Activated CD4-positive, CD25-positive, alpha-beta regulatory T cell (primary cell): ENCODE measurements at places on chromosomes 11 and 22.

DNA sequence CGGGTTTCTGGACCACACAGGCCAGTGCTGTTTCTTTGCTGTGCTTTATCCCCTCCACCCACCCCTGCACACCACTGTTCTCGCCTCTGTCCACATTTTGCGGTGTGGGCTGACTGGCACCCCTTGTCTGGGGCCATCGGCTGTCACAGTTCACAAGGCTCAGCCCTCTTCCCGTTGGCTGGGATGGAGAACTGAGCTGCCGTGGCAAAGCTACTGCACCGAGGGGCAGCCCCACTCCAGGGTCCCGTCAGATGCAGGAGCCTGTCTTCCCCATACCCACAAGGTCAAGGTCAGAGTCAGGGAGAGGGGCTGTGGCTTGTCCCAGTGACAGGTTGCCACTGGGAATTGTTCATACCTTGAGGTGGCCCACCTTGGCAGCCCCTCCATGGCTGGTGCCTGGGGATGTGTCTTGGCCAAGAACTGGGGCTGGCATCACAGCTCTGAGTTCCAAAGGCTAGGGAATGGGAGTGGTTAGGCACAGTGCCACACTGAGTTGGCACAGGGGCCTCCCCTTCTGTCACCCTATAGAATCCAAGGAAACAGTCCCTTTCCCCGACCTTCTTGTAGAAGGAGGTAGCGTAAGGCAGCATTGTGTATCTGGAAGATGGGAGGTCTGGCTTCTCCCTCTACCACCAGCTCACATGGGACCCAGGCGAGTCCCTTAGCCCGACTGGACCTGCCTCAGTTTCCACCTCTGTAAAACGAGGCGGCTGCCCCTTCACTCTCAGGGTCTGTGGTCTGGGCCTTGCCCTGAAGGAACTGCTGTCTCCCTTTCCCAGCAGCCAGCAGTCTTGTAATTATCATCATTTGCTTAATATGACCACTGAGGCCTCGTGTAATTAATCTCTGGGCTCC, 3.4 kb downstream of the GRK2 start:
- DNase-seq = no peak

DNA sequence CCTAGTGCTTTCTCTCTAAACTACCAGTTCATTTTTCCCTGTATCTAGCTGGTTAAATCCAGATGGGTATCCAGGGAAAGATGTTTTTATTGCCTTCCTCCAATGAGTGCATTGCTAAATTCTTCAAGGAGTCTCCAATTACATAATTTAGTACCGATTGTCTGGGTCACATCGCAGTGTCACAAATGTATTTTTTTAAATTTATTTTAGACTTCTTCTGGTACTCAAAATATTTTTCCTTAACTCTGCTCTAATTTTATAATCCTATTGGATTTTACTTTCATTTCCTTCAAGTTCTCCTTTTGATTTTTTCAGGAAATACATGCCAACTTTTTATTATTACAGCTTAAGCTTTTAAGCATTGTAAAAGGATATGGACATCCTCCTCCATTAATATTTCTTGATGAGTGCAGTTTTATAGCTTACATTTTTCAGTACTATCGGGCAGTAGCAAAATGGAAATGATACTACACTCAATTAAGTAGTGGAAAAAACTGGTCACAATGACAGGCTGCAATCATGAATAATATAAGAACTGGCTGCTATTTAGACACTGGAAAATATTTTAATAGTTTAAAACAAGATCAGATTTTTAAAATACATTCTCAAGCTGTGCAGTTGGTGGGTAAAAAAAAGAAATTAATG, 20.3 kb downstream of the BBOX1 start:
- no peak for DNase-seq

GRCh38 chr11:68153742-68154141, 32.6 kb upstream of the CHKA start:
- DNase-seq = no peak

- DNase-seq = no peak
Observed at GRCh38 chr22:47547881-47548650, 785.6 kb downstream of the TBC1D22A start.

DNA sequence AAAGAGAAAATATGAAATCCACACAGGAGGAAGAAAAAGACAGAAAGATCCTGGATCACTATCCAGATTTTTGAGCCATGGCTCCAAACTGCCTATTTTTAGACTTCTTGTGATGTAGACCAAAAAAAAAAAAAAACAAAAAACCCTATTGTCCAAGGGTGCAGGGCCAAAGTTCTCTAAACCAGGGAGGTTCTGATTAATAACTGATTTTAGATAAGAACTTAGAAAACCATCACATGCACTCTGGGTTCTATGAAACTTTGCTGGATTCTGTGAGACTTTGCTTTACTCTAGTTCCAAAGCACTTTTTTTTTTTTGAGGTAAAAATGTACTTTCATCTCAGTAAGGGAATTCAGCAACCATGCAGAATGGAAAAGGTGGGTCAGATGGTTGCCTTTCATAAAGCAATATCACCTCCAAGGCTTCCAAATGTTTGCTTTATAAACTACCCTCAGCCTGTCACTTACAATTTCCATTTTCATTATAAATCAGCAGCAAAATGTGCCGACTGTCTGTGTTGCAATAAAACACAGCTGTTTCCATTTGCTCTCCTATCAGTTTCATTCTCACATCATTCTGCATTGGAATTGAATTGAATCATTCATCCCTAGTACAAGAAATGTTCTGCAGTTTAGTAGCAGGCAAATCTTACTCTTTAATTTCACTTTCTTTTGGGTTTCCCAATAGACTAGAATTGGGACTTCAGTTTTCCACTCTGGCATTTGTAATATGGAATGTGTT, 1584.3 kb upstream of the RAG2 start:
- no peak for DNase-seq

- DNase-seq = no peak
Observed at GRCh38 chr11:30006876-30007275, 10.0 kb downstream of the KCNA4 start.

GRCh38 chr11:79414041-79414440, 26.8 kb downstream of the TENM4 start:
- DNase-seq = no peak

- no peak for DNase-seq
Observed at GRCh38 chr22:22248878-22249277, 4.3 kb downstream of the VPREB1 start.

DNA sequence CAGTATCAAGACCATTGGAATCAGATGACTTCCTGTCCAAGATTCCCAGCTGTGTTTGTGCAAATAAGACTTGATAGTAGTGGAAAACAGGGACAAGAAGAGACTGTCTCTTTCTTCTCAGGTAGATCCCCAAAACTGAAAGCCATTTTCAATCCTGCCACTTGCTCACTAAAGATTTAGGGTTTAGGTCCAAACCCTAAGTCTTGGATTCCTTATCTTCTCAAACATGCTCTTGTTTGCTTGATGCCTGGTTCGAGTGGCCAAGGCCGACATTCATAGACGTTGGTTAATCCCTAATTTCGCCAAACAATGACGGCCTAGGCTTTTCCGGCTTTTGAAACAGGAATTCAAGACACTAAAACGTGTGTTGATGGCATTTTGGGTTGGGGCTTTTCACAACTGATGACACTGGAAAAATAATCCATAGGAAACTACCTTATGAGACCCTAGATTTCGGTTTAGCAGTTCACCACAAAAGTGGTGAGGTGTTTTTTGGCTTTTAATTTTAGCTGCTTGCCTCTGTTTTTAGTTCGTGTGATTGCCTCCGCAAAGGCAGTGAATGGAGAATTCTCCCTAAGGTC, 1.0 kb upstream of the GTPBP1 start:
- DNase-seq = no peak

DNA sequence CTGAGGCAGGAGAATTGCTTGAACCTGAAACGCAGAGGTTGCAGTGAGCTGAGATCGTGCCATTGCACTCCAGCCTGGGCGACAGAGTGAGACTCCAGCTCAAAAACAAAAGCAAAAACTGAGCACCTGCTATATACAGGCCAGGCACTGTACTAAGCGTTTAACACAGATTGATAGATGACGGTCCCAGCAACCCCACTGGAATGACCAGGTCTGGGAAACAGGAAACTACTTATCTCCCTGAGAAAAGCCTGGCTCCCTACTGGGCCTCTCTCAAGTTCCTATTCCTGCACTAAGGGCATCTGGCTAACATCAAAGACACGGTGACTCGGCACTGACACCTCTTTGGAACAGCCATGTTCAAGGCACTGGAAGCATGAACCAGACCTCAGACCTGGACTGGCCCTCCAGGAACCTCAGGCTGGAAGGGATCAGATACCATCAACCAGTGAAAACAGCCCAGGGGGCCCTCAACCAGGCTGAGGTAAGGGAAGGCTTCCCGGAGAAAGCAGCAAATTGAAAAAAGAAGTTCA, 16.6 kb downstream of the ARAP1 start:
- DNase-seq = no peak

- DNase-seq = no peak
Observed at GRCh38 chr11:20337526-20338154, 25.9 kb upstream of the HTATIP2 start.

- no peak for DNase-seq
Observed at GRCh38 chr11:16924826-16925560, 89.2 kb downstream of the PLEKHA7 start.

DNA sequence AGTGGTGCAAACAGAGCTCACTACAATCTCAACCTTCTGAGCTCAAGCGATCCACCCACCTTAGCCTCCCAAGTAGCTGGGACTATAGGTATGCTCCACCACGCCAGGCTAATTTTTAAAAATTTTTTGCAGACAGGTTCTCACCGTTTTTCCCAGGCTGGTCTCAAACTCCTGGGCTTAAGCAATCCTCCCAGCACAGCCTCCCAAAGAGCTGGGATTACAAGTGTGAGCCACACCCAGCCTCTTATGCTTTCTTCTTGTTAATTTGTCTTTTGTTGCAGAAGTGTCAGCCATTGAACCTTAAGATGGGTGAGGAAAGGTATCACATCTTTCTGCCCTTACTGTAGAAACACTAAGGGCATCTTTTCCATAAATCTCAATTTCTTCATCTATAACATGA, 34.9 kb downstream of the DENND5A start:
- DNase-seq = no peak

- no peak for DNase-seq
Observed at GRCh38 chr11:115164774-115165173, 339.4 kb downstream of the CADM1 start.

- no peak for DNase-seq
Observed at GRCh38 chr11:35011389-35011788, 95.0 kb downstream of the PDHX start.

DNA sequence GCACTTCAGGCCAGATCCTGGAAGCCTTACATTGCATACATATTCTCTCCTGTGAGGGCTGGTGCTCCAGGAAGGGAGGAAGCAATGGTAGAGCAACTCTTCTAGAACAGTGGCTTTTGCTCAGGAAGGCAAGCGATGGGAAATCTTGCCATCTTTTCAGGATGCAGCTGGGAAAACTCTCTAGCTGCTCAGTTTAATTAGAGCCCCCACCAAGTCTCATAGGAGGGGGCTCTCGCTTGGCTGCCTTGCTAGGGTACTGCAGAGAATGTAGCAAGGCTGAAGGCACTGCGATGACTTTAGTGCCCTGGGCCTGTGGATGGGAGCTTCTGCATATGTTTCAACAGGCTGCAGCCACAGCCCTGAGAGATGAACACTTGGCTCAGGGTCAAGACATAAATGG, 357.2 kb upstream of the SYN3 start:
- DNase-seq = no peak

DNA sequence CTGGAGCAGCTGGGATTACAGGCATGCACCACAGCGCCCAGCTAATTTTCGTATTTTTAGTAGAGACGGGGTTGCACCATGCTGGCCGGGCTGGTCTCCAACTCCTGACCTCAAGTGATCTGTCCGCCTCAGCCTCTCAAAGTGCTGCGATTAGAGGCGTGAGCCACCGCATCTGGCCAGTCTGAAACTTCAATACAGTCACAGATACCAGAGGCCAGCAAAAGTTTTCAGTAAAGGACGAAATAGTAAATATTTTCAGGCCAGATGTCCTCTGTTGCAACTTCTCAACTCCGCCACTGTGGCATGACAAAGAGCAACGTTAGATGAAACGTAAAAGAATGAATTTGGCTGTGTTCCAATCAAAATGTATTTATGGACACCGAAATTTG, 403.6 kb downstream of the MN1 start:
- no peak for DNase-seq

- no peak for DNase-seq
Observed at GRCh38 chr22:47065756-47066615, 303.5 kb downstream of the TBC1D22A start.

- no peak for DNase-seq
Observed at GRCh38 chr11:132072044-132072857, 701.8 kb downstream of the NTM start.

DNA sequence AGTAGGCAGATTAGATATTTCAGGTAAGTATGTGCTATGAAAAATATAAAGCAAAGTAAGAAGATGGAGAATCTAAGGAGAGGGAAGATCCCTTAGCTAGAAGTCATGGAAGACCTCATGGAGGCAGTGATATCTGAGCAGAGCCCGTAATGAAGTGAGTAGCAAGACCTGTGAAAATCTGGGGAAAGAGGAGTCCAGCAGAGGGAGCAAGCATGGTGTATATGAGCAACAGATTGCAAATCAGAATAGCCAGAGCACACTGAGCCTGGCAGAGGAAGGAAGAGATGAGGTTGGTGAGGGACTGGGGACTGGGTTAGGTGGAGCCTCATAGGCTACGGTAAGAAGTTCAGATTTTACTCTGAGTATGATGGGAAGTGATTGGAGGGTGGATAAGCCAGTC, 9.4 kb downstream of the LHFPL7 start:
- DNase-seq = no peak

DNA sequence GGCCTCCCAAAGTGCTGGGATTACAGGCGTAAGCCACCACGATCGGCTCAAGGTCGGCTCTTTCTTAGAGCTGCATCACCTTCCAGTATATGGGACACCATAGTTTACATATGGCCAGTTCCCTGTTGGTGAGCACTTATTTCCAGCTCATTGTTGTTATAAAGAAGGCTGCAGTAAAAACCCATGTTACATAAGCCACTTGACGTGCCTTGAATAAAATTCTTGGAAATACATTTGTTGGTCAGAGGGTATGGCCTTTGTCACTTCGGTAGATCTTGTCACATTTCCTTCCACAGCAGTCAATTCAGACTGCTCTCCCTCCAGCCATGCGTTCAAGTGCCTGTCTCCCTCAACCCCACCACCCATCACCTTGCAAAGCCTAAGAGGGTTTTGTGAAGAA, 92.9 kb downstream of the PRR5L start:
- DNase-seq = no peak

- no peak for DNase-seq
Observed at GRCh38 chr11:115939104-115939730, 435.0 kb upstream of the CADM1 start.

DNA sequence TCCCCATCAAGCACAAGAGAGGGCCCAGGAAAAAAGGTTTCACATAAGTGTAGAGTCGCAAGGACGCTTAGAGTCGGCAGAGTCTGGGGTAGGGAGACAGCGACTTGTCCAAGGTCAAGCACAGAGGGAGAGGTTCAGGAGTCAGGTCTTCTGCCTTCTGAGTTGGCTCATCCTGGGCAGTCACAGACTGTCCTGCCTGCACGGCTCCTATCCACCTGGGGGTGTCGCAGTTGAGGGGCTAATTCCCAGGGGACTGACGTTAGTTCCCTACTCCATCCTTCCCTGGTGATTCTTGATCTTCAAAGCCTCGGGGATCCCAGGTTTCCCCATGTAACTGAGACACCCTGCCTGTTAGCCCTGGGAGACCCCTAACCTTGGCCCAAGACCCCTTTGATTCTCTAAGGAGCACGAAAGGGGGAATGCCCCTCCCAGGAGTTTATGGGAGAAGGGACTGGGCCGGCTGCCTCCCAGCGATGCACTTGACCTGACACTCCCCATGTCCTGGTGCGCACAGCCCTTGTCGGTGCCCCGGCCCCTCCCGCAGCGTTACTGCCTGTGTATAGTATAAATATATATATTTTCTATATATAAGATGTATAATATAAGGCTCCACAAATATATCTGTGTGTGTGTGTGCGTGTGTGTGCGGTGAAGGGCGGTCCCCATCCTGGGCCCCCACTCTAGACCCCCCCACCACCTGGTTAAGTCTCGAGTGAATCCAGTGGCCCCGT, 14.7 kb upstream of the TAB1 start:
- DNase-seq = no peak
